ENCODE measurements at places on chromosomes 13 and 19.
A peak's percentile ranks its signal among the peaks of the same experiment; 100 is the strongest.

DNA sequence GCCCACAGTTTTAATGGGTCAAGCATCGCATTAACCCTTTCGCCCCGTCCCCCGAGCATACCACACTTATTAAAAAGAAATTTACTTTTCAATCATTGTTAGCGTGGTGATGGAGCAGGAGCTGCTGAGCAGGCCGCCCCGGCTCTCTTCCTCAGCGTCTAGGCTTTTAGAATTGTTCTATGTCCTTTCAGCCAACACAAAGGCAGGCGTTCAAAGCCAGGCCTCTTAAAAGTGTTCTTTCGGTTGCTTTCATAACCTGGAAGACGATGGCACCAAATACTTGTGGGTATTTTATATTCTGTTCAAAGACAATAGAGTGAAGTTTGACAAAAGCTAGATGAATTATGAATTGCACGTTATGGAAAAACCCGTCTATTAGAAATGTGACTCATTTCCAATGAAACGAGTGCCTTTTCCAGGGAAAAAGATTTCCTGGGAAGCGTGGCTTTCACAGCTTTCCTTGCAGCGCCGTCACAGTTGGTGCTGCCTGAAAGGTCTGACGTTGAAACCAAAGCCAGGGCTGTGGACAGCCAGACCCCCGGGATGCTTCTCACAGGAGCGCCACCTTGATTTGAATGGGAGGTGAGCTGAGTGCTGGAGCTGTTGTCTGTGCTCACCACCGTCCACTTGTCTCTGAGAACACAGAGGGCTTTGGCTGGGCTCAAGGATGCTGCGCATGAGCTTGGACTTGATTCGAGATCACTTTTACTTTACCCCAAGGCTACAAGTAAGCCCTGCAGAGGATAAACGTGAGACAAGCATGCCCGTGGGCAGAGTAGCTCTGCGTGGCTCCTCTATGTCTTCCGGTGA lies 78.8 kb downstream of the SOX1 start:
- DNase-seq: peak; percentile 42

- DNase-seq: no peak
These were observed 15.8 kb downstream of the GPR180 start for GRCh38 chr13:94617389-94618000.

DNA sequence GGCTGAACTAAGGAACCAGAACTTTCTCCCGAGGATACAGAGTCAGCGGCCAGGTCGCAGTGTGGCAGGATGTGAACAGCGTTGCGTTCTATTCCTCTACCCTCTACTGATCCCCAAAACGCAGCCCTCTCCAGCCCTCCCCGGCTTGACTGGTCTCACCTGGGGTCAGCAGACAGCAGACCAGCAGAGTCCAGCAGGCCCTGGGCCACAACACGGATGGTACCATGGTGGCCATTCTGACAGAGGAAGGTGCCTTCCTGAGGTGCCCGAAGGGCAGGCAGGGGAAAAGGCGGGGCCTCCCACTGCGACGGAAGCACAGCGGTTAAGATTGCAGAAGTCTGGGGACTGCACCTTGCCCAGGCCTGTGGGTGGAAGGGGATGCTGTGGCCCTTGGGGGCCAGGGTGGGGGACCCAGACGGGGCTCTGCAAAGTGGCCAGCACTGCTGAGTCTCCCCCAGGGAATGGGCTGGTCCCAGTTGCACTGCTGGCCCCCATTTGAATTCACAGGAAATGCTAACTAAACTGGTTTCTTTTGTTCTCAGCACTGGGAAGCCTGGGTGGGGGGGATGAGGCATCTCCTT lies at the start of gene ICAM3:
TSS of gene ICAM3 (minus strand) at position 245 of the 581 bp plus-strand sequence. CDS start at position 235, 10 bp downstream.
- no peak for DNase-seq

- no peak for DNase-seq
These were observed 213.0 kb downstream of the ZIC5 start for GRCh38 chr13:99758460-99759162.

DNA sequence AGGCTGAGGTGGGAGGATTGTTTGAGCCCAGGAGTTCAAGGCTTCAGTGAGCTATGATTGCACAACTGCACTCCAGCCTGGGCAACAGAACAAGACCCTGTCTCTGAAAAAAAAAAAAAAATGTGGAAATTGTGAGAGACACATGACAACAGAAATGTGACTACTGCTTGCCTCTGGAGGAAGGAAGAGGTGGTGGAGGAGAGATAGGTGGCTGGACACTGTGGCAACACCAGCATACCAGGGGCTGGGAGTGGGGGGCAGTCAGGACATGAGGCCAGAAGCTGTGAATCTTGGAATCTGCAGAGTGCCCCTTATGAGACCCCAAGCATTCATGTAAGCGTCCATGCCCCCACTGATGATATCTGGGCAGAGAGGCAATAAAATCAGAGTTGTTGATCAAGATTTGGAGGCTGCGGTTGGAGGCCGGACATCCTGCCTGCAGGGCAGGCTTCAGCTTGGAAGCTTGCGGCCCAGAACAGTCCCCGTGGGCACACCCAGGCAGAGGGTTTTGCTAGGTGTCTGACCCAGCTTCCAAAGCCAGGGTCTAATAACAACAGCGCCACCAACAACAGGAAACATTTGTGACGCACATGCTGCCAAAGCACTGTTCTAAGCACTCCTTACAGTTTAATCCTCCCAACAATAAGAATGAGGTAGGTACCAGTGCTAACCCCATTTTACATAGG lies 16.9 kb downstream of the FAM187B start:
- no peak for DNase-seq

- no peak for DNase-seq
These were observed 86.7 kb upstream of the UQCRFS1 start for GRCh38 chr19:29299416-29300380.

- DNase-seq: no peak
These were observed 1.5 kb upstream of the DAND5 start for GRCh38 chr19:12967907-12968306.

GRCh38 chr13:110902370-110902769 lies 12.5 kb downstream of the ANKRD10 start:
- DNase-seq: no peak

GRCh38 chr19:18896421-18896841 lies 473 bp upstream of the CERS1 start:
- no peak for DNase-seq

- no peak for DNase-seq
These were observed 13.8 kb downstream of the YJU2 start for GRCh38 chr19:4260613-4261191.

GRCh38 chr19:1853295-1854038 lies 5.2 kb upstream of the REXO1 start:
- peak; percentile 88 for DNase-seq

- DNase-seq: no peak
These were observed at the start of gene TEX29 for GRCh38 chr13:111319998-111320911. TEX29 (plus strand) TSS chr13:111320642; CDS start chr13:111320891, 249 bp downstream.

GRCh38 chr13:91401920-91402319 lies 3.5 kb downstream of the GPC5 start:
- no peak for DNase-seq

DNA sequence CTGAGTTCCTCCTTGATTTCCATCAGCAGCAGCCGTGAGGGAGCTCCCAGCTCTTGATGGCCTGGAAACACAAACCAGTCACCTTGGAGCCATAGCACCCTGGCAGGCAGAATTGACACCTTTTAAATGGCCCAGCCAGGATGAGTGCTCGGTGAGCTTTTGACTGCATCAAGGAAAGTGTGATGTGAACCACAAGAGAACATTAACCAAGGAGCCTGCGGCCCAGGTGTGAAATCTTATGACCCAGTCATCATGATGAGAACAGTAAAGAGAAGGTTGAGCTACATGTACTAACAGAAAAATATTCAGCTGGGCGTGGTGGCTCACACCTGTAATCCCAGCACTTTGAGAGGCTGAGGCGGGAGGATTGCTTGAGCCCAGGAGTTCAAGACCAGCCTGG lies 22.8 kb downstream of the SUGP2 start:
- no peak for DNase-seq

DNA sequence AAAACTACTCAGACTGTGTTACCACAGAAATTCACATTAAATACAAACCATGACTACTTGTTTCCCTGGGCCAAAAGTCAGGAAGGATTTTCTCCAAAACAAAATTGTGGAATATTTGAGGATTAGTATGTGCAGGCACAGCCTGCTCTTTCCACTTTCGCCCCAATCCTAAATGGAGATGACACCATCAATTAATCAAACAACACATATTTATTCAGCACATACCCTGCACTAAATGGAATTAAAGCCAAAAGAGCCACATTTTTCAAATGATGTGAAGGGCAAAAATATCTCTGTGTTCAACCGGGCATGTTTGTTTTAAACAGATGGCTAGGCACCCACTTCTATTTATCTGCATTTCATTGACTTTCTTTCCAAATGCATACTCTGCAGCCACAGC lies 523.1 kb downstream of the DCT start:
- no peak for DNase-seq

DNA sequence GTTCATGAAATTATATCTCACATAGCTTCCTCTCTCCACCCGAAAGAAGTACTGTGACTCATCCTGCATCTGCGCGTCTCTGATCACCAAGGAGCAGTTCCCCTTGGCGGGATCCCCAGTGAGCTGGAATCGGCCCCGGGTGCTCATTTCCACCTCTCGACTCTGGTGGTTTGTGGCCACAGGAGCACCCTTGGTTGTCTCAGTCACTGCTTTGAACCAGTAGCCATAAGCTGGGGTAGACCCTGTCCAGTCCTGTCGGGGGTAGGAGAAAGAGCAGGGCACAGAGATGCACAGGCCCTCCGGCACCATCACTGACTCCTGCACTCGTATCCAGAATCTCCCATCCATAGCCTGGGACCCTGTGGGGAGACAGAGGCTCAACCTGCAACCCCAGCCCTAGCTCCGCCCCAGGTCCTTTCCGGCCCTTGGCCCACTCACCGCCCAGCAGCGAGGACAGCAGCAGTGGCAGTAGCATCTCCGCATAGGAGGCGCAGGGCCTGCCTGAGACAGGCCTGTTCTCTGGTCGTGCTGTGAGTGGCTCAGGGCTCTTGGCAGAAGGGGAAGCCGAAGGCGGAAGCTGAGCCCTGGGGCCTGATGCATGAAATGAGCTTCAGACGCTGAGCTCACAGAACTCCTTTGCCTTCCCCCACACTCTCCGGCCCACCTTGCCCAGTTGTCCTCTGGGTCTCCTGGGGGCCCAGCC lies at the start of gene SIGLEC10:
TSS of gene SIGLEC10 (minus strand) at position 536 of the 703 bp plus-strand sequence. CDS start at position 475, 61 bp downstream.
- DNase-seq: no peak

GRCh38 chr19:51765086-51765485 lies 4.1 kb downstream of the FPR2 start:
- DNase-seq: no peak

DNA sequence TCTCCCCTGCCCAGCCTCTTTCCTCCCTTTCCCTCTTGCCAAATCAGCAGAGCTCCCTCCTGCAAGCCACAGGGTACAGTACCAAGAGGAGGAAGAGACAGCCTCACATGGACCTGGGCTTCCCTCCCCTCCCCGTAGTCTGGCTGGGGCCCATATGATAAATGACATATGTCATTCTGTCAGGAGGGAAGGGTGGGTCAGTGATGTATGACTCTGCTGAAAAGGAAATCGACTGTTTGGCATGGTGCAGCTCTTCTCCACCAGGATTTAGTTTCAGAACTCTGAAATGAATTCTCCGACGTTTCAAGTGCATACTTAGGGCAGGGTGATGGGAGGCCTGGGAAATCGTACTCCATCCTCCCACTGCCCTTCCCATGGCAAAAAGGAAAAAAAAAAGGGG lies 9.8 kb downstream of the TSHZ3 start:
- DNase-seq: no peak

DNA sequence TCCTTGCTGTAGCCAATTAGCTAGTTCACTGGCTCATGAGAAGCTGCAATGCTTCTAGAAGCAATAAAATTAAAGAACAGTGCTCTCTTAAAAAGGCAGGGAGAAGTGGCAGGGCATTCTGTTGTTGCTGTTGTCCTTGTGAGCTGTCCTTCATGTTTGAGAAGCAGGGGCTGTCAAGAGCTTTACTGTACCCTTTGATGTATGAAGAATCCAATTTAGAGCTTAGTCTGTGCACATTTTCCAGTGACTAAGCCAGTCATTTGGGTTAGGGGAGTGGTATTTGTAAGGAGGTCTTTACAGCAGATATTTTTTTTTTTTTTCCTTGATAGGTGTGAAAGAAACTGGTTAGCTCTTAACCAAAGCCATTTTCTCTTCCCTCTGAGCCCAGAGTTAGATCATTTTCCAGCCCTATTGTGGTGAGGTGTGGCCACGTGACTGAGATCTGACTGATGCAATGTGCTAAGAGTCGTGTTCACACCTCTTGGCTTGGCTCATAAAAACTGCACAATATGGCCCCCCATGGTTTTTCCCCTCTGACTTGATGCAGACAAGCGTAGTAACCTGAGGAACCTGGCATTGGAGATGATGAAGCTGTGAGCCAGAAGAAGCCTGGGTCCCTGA lies 309.6 kb upstream of the TMTC4 start:
- DNase-seq: no peak

DNA sequence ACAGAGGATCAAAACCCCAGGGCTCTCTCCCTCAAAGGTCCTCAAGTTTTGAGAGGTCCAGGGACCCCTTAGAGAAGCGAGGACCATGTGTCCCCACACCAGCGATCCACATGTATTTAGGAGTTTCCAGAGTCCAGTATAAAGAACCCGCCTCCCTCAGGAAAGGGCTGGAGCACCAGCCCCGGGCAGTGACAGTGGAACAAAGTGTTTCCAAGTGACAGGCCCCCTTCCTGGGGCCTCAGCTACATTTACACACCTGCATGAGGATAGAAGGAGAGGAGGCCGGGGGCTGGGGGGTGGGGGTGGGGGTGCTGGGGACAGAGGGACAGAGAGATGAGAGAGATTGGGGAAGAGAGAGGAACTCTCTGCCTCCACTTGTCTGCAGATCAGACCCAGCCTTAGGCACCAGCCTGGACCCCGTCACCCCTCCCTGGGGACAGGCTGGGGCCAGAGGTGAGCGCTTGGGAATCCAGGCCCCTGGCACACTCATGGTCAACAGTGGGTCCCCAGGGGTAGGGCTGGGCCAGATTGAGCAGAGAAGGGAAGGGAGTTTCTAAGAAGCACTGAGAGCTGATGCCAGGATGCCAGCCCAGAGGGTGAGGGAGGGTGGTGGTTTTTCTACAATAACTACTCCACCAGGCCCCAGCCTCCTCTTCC lies 802 bp downstream of the BCAM start:
- no peak for DNase-seq

DNA sequence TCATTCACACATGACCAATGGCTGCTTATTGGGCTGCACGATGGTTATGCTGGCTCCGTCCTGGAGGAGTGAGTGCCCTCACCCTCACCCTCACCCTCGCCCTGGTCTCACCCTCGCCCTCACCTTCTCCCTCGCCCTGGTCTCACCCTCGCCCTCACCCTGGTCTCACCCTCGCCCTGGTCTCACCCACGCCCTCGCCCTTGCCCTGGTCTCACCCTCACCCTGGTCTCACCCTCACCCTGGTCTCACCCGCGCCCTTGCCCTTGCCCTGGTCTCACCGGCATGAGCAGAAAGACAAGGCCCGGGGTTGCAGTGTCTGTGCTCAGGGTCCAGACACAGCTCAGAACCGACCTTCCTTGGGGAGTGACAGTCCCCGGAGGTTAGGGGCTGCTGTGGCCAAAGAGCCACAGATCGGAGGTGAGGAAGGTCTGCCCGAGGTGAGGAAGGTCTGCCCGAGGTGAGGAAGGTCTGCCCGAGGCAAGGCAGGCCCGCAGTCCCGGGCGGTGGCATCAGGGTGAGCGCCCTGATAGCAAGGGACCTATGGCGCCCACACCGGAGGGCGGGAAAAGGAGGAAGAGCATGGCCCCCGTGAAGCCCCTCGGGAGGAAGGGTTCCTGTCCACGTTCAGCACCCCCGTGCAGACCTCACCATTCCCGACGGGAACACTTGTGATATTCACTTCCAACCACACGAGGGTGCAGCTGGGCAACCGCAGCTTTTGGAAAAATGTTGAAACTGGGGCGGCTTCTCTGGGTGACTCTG lies 65.6 kb downstream of the MCF2L start:
- DNase-seq: peak; percentile 63

- DNase-seq: no peak
These were observed 63.4 kb downstream of the SLC6A16 start for GRCh38 chr19:49261602-49262001.

All from ecto neural progenitor cell (in vitro differentiated cells).